ENCODE measurements at places on chromosomes 3 and 15.

DNA sequence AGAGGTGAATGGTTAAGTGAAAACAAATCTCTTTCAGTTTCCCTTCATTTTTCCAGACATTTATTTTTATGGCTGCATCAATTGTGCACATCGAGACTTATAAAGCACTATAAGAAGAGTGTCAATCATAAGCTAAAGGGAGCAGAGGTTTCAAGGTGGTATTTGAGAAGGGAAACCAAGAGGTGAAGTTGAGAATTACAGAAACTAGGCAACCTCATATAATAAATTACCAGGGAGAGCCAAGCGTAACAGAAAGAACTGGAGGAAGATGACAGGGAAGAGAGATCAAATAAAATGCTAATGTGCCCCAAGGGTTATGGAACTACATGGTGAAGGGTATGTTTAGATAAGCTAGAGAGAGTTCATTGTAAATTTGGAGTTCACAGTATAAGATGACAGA lies 6.3 kb upstream of the CCDC54 start:
- no peak for DNase-seq

DNA sequence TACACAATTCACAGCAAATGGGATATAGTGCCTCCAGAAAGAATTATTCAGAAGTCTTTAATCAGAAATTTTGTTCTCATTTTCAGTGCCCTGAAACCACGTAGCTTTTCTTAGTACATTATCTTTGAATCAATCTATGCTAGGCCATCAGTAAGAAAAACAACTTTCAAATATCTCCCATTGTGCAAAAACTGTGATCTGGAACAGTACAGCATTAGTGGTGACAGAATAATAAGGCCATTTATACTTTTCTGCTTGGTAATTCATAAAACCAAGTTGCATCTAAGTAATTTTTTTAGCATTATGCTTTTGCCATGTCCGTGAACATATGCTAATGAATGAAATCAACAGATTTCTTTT lies 35.4 kb upstream of the ZNF385D start:
- DNase-seq: no peak

DNA sequence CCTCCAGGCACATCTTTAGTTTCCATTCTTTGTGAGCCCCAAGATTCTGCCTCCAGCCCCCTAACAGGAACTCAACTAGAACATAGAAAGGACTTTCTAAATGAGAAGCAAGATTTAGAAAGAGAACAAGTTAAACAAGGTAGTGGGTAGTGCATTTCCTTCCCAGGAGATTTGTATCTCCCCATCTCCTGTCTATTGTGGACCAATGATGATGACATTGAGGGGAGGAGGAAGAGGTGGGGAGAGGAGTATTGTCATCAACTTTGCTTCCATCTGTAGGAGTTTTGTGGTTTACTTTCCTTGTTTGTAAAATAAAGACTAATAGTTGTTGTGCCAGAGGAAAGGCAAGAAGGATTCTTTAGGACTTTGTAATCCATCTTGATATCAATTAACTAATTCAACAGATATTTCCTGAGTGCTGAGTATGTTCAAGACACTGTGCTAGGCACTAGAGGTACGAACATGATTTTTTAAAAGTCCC lies 235.3 kb upstream of the ROPN1 start:
- DNase-seq: no peak

DNA sequence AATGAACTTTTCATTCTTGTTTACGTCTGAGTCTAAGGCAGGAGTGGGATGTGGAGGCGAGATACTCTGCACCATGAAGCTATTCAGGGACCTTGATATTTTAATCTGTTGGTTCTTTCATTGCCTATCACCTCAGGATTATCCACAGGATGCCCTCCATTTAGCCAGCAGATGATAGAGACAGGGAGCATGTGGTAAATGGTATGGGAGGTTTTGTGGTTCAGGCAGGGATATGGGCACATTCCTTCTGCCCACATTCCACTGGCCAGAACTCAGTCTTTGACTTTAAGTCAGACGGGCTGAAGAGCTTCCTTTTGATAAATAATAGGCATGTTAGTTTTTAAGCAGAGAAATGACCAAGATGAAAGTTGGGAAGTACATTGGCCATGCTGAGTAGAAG lies 548.0 kb upstream of the CCDC54 start:
- DNase-seq: no peak

GRCh38 chr3:3628676-3629328 lies 170.4 kb upstream of the LRRN1 start:
- DNase-seq: no peak

DNA sequence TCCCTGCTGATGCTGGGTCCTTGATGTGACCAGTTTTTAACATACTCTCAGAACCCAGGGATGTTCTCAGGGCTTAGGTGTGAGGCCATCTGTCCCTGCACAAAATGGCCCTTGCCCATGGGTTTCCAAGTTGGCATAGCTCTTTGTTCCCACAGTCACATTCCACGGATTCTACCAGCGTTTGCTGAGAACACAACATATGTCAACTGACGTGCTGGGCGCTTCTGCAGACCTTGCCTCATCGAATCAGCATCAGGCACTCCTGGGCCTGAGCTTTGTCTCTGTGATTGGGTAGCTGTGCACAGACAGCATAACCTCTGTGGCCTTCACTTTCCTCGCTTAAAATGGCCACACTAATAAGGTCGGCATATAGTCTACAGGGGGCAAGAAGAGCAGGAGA lies 69.0 kb downstream of the MGLL start:
- DNase-seq: no peak

GRCh38 chr15:89321521-89322410 lies 12.9 kb downstream of the POLG start:
- no peak for DNase-seq

- no peak for DNase-seq
Measured at GRCh38 chr3:12120374-12121140, 38.2 kb downstream of the TIMP4 start.

GRCh38 chr15:61935493-61935892 lies 124.8 kb downstream of the VPS13C start:
- DNase-seq: no peak

- DNase-seq: no peak
Measured at GRCh38 chr3:175311946-175312345, 452.8 kb downstream of the NAALADL2 start.

GRCh38 chr3:126375835-126376331 lies 18.7 kb upstream of the KLF15 start:
- DNase-seq: no peak

GRCh38 chr3:158652463-158652862 lies 8.1 kb downstream of the GFM1 start:
- DNase-seq: no peak

DNA sequence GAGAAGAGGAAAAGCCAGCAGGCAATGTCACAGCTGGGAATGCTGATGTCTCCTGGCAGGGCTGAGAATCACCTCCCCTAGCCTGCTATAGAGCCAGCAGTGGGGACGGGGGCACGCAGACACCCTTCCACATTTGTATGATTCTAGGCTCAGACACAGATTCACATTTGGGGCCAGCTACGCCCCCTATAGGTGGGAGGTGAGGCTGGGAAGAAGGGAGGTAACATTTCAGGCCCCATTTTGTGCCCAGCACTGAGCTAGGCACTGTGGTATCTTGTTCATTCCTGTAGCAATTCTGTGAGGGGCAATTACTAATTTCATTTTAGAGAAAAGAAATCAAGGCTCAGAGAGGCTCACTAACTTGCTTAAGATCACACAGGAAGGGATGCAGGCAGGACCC lies 15.9 kb upstream of the ACAD9 start:
- DNase-seq: no peak

DNA sequence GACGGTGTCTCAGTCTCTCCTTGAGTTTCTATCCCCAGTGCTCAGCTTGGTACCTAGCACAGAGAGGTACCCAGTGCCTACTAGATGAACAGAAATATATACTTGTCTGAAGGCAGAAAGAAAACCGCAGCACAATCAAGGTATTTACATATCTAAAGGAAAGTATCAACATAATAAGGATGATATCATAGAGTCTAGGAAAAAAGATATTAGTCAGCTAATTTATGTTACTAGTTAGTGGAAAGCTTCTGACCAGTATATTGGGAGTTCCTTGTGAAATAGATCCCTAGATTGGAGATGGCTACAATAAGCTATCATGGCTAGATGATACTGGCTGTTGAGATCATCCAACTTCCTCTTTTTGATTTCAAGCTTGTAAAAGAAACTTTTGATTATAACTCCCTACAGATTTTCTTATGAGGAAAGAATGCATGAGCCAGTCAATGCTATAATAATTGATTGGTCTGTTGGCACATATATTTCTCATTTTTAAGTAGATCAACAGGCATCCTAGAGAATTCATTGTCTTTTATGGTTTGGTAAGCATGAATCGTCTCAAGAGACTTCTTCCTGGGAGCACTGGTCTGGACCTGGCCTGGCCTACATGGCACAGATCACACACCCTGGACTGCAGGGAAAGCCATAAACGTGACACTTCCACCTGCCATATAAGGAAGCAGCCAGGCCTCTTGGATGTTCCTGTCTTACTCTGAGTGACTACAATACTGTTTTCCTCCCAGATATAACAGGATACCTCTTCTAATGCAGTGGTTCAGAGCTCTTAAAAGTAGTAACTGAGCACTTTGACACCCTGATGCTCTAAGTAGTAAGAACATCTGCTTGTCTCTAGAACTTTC lies 60.7 kb downstream of the IMPG2 start:
- DNase-seq: no peak

DNA sequence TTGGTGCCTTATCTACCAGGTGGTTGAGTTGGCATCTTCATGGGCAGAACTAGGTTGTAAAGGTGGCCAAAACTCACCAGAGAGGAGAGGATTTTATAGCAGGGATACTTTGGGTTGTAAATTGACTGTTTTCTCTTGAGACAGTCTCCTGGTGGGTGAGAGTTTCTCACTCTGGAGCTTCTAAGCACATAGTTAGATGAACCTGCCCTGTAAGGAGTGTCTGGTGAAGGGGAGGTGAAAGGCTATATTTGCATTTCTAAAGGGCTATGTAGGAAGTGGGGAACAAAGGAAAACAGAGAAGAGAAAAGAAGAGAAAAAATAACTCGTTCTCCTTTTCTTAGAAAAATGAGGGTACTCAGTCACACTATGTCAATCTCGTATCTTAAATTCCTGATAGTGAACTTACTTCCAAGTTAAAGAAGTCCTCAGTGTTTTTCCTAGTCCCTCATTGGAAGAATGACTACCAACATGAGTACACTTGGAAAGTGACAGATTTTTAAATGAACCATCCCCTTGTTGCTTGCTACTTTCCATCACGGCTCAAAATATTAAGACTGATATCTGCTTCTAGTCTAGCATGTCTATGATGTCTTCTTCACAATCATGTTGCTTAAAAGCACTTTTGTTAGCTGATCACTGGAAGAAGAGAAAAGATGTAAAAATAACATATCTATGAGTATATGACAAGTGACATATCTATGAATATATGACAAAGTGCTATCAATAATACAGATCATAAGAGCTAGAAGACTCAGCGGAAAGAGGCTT lies 113.8 kb upstream of the P2RY1 start:
- no peak for DNase-seq

GRCh38 chr3:65963787-65964677 lies 74.7 kb downstream of the MAGI1 start:
- DNase-seq: no peak

DNA sequence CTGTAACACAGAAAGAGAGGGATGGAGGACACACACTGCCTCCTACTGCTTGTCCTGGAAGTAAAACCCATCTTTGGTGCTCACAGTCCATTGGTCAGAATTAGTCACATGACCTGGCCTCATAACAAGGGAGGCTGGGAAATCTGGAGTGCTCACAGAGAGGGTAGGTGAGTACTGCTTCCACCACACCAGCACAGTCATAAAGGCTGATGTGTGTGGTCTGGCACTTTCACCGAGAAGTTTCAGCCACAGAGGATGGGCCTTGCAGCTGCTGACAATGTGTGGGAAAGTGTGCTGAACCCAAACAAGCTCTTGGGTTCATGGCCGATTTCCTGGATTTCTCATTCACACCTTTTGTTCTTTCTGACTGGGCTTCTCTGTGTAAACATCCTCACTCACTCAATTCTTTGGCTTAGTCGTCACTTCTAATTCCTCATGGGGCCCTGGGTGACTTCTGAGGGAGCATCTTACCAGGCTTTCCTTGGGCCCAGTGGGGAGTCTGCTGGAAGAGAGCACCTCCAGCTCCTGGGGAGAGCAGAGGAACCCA lies 100.7 kb downstream of the ASB7 start:
- DNase-seq: no peak

DNA sequence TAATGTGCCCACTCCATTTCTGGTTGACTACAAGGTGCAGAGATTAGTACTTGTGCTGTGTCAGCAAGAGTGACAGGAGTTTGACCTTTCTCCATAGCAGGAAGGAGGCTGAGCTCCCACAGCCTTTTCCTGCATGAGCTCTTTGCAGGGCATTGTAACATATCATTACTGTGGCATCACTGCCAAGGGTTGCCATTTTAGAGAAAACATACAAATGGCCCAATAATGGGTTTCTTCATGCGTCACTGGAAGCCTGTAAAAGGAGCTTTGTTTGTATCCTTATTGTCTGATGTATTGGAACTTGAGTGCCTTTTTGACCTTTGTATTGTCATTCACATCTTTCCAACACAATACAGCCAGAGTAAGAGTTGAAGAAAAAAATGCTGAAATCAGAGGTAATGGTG lies 323.0 kb upstream of the CDIN1 start:
- DNase-seq: no peak

DNA sequence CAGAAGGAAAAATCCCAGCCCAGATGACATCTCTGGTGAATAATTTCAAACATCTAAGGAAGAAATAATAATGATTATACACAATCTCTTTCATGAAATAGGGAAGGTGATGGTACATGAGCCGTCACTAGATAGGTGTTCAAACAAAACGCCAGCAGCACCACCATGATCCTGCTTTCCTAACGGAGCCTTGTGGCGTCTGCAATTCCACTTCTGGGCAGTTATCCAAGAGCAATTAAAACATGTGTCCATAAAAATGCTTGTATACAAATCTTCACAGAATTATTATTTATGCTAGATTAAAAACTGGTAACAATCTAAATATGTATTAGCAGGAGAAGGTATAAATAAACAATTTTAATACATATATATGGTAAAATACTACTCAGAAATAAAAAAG lies 33.7 kb downstream of the RTP4 start:
- DNase-seq: no peak

GRCh38 chr3:48747015-48747615 lies 30.1 kb upstream of the IP6K2 start:
- DNase-seq: no peak

DNA sequence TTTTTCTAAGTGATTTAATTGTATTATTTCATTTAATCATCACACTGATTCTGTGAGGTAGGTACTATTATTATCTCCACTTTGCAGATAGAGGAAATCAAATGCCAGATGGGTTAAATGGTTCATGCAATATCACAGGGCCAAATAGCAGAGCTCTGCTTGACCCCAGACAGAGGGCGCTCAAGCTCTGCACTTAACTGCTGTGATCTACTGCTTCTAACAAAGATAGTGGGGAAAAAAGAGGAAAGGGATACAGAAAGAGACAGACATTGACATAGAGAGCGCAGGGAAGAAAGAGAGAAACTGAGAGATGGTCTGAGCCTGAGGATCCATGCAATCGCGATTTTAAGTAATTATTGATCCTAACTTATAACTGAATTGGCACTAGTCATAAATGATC lies 279.1 kb upstream of the THRB start:
- no peak for DNase-seq

GRCh38 chr3:72077473-72078259 lies 292.7 kb upstream of the PROK2 start:
- DNase-seq: no peak

All from NCI-H187 treated with DMSO at 0.1 percent for 48 hours (cell line).